ENCODE measurements at places on chromosomes 6 and 20.

DNA sequence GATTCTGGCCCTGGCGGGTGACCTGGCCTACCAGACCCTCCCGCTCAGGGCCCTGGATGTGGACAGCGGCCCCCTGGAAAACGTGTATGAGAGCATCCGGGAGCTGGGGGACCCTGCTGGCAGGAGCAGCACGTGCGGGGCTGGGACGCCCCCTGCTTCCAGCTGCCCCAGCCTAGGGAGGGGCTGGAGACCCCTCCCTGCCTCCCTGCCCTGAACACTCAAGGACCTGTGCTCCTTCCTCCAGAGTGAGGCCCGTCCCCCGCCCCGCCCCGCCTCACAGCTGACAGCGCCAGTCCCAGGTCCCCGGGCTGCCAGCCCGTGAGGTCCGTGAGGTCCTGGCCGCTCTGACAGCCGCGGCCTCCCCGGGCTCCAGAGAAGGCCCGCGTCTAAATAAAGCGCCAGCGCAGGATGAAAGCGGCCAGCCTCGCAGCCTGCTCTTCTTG, 868 bp upstream of the SLC2A4RG start:
- no peak for DNase-seq

DNA sequence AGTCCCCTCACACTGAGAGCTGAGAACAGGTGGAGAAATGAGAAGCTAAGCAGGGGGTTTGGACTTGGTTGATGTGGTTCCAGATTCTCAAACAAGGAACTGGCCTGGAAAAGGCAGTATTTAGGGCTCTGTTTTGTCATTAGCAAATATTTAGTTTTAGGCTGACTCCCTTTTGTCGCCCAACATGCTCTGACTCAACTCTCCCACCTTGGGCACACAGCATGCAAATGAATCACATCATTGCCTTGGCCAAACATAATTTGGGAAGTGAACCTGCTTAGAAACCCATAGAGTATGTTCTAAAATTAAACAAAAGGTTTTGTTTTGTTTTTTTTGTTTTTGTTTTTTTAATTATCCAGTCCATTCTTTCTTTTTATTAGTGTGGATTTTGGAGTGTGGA, 9.5 kb upstream of the UQCC2 start:
- DNase-seq: no peak

DNA sequence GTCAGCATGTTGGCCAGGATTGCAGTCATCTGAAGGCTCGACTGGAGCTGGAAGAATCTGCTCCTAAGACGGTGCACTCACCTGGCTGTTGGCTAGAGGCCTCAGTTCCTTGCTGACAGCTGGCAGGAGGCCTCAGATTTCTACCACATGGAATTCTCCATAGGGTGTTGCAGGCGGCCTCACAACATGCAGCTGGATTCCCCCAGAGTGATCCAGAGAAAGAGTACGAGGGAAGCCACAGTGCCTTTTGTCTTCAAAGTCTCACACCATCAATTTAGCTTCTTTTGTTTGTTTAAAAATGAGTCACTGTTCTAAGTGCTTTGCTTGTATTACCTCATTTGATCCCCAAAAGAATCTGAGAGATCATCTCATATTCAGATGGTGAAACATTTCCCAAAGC, 65.5 kb upstream of the FYN start:
- no peak for DNase-seq

GRCh38 chr6:43861212-43861894, 91.3 kb downstream of the VEGFA start:
- DNase-seq: no peak

GRCh38 chr6:18388942-18389341, 1.8 kb downstream of the RNF144B start:
- DNase-seq: no peak

All from activated CD4-positive, alpha-beta T cell treated with anti-CD3 and anti-CD28 coated beads for 24 hours (primary cell).